Activated T-helper 1 cell treated with Interleukin-2 at 50 U/mL for 16 hours (primary cell): ENCODE measurements at places on chromosomes 3 and 15.

- DNase-seq = no peak
Measured at GRCh38 chr3:63814237-63814636, 4.9 kb upstream of the C3orf49 start.

DNA sequence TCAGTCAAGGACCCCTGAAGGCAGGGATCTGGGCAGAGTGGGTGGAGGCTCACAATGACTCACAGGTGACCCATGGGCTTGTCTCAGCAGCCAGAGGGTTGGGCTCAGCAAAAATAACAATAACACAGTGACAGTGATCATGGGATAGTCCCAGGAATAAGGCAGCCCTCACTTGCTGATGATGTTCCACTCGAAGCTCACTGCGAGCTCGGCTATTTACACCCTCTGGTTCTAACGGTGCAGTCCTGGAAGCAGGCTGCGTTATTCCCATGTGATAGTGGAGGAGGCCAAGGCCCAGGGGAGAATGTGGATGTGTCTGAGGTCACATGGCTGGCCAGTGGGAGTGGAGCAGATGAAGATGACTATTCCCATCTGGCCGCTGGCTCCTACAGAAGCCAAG, 16.2 kb downstream of the CCDC33 start:
- DNase-seq = no peak

DNA sequence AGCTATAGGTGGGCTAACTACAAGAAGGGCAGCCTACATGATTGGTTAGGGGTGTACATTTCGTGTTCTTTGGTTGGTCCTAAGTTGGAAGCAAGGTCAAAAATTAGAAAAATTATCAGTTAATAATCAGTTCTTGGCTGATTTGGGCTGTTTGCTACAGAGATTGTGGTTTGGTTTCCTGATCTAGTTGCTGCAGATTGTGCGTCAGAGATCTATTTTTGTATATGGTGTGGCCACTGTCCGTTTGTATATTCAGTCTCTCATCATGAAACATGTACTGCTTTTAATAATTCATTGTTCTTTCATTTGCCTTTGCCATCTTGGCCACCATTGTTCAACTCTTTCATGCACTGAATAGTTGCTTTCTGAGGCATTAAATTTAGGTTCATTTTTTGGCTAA, 80.9 kb downstream of the LRRC3B start:
- no peak for DNase-seq

DNA sequence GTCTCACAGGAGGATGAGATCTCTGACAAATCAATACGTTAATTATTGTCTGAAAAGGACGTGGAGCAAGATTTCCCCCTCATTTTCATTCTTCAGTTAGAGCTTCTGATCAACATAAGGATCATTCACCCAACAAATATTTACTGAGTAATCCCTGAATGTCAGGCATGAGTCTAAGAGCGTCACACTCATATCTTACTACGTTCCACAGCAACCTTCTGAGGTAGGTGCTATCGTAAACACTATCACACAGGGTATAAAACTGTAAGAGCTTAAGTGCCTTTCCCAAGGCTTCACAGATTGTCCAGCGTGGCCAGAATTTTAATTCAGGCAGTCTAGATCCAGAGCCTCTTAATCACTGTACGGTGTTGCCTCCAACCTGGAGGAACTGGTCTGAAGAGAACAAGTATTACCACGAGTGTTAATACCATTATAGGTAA, 10.6 kb upstream of the TM4SF1 start:
- DNase-seq = no peak

GRCh38 chr15:40118473-40118872, 9.8 kb upstream of the BMF start:
- no peak for DNase-seq

- DNase-seq = no peak
Measured at GRCh38 chr3:120306519-120307455, 21.8 kb upstream of the GPR156 start.

DNA sequence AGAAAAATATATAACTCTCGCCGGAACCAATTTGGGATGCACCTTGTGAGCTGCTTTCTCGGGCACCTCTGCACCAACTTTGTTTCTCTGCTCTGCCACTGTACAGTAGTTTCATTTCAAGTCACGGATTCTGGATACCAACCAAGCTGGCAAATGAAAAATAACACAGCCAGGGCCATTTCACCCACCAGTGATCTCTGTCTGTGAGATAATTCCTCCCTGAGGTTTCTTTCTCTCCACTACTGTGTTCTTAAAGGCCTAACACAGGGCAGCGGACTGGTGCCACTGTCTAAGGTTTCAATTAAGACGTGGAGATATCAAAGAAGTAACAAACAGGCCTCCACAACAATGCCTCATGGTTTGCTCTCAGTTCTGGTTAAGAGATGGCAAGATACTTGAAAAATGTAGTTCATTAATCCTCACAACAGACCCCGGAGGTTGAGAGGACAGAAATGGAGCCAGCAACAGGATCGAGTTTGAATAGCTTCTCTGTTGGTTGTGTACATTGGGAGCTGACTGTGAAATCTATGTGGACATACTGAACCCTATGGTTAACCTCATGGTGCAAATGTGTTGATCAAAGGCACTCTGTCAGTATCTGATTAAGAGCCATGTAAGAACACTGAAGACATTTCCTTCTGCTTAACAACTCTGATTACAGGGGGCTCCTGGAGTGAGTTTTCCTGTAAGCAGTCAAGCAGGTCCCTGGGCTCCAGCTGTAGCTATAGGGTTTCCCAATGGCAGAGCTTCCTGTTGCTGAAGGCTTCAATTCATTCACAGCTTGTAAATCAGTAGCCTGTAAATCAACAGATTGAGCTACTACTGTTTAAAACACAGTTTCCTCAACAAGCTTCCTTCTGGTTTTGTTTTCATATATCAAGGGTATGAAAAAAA, 470.5 kb downstream of the EPHA3 start:
- no peak for DNase-seq

DNA sequence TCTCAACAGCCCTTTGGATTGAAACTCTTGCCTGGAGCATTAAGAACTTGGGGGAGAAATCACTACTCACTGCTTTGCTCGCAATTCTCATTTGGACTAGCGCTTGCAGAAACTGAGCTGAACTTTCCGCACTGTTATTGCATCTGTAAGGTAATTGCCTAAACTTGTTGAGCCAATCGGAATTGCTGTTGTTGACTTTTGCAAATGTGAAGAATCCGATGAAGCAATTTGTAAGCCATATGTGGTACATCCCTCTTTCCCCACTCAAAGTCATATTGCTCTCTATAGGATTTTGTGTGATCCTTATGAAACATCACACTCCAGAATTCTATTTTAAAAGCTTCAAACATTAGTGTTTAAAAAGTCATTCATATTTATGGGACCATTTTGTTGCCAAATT, 191.7 kb upstream of the GBE1 start:
- no peak for DNase-seq

- no peak for DNase-seq
Measured at GRCh38 chr15:45448066-45448915, 69.9 kb upstream of the GATM start.

- DNase-seq = no peak
Measured at GRCh38 chr15:77869021-77869895, 208.3 kb downstream of the TBC1D2B start.

GRCh38 chr15:26083457-26083856, 220.3 kb upstream of the ATP10A start:
- DNase-seq = no peak

DNA sequence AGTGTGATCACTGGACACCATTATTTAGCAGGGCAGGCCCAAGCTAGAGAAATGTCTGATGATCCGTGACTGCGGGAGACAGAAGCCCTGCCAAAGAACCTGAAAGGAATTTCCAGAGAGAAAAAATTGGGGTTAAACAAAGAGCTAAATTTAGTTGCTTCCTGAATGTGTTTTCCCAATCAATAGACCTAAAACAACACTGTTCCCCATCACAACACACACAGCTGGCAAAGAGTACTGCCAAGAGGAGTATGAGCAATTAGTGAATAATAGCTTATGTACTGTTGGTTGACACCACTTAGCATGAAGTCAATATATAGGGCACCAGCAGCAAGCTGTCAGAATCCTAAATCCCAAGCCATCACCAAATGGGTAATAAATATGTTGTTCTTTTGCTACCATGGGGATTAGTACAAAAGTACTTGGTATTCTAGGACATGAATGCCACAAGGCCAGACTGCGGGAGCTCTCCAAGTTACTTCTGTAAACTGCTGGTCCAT, 35.7 kb downstream of the CLK3 start:
- DNase-seq = no peak
